ENCODE measurements at places on chromosomes 2 and 18.
A peak's percentile ranks its signal among the peaks of the same experiment; 100 is the strongest.

DNA sequence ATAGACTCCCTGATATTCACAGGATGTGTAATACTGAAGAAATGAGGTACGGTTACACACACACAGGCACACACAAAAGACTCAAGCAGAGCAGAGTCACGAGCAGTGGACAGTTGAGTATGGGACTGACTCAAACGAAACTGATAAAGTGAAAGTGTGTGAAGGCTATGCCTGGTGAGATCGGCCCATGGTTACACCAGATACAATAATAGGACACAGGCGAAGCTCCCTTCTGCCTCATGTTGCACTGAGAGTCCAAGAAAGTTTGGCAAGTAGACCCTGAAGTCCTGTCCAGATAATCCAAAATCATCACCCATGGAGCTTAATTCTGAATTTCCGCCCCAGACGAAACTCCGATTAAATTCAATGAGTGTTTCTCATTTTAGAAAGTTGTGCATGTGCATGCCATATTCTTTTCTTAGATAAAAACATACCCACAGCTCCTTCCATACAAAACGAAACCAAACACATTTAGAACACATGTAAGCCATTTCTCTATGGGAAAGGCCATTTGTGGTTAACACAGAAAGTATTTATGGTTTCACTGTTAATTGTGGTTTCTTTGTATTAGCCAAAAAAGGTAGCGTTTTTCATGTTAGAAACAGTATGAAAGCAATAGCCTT is 567.6 kb downstream of the PLCL1 start:
- DNase-seq, result peak; percentile 58

GRCh38 chr2:197145471-197146056 is 165.0 kb downstream of the ANKRD44 start:
- DNase-seq, result no peak

GRCh38 chr2:99806758-99807157 is 316.9 kb upstream of the REV1 start:
- no peak for DNase-seq

DNA sequence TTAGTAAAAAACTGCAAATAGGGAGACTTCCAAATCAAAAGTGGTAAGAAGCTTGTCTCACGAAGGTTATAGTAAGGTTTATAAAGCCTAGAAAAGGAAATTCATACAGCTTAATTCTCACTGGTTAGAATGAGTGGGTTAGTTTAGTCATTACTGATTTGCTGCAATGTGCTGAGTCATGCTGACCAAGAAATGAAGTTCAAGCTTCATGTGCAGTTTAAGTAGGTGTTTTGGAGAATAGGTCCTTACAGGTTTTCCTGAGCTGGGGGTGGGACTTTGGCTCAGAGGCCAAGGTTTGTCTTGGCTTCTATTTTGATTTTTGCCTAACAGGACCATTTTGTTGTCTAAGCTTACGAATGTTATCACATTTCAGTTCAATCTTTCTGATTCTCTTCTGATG is 15.1 kb downstream of the CLIP4 start:
- DNase-seq, result peak; percentile 68

- DNase-seq, result no peak
Measured at GRCh38 chr2:119104414-119104813, 54.1 kb downstream of the C1QL2 start.

DNA sequence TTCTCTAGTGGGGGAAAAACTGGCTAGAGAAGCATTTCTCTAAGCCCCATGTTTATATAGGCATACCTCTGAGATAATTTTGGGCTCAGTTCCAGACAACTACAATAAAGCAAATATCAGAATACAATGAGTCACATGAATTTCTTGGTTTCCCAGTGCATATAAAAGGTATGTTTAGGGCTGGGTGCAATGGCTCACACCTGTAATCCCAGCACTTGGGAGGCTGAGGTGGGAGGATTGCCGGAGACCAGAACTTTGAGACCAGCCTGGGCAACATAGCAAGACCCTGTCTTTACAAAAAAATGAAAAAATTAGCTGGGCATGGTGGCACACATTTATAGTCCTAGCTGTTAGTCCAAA is 22.2 kb downstream of the TSN start:
- no peak for DNase-seq

- DNase-seq, result no peak
Measured at GRCh38 chr2:232791518-232791917, 15.2 kb upstream of the KCNJ13 start.

- DNase-seq, result no peak
Measured at GRCh38 chr2:239351687-239352086, 49.1 kb downstream of the HDAC4 start.

DNA sequence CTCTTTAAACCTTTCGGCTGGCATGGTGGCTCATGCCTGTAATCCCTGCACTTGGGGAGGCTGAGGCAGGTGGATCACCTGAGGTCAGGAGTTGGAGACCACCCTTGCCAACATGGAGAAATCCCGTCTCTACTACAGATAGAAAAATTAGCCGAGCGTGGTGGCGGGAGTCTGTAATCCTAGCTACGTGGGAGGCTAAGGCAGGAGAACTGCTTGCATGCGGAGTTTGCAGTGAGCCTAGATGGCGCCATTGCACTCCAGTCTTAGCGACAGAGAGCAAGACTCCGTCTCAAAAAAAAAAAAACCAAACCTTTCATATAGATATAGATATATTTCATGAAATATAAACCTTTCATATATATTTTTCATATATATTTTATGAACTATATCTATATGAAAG is 864.7 kb downstream of the TRIB2 start:
- DNase-seq, result no peak

- DNase-seq, result no peak
Measured at GRCh38 chr2:239746559-239747246, 278.4 kb downstream of the NDUFA10 start.

DNA sequence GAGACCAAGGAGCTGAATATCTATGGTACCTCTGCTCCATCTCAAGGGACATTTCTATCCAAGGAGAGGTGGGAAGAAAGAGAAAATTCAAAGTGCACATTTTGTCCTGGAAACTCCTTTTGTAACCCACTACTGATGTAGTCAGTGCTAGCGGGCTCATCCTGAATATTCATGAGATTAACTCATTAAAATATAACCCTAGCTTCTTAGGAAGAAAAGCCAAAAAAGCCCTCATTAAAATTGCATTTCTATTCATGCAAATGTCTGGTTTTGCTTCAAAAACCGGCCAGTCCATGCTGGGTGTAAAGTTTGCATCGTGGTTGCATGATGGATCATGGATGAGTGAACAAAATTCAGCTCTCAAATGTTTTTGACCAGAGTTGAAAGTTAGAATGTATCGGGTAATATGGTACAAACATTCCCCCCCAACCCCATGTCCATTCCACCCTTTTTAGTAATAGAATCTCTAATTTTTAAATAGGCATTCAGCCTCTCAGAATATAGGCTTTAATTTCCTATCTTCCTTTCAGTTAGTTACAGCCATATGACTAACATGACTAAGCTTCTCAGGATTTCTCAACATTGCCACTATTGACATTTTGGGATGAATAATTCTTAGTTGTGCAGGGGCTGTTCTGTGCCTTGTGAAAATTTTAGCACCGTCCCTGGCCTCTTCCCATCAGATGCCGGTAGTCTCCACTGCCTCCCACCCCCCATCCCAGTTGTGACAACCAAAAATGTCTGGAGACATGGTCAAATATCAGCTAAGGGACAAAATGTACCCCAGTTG is 104.2 kb upstream of the RND3 start:
- DNase-seq, result no peak

GRCh38 chr2:101231240-101231639 is 21.4 kb upstream of the CNOT11 start:
- DNase-seq, result no peak

GRCh38 chr2:141316606-141317005 is 814.2 kb downstream of the LRP1B start:
- DNase-seq, result no peak

DNA sequence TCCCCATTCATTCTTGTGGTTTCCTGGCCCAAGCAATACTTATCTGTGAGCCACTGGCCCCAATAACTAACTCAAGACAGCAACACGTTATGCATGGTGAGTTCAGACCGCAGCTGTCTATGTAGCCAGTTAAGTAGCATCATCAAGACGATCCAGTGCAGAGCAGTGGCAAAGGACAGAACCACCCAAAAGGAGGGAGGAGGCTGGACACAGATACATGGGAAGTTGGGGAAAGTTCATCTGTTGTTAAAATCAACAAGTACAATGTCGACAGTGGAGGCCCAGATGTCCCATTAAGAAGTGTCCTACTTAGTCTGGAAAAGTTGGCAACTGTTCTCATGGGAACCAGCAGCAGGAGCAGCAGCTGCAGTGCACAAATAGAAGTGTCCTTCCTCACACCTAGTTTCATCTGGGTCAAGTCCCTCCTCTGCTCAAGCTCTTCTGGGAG is 106.9 kb upstream of the THOC1 start:
- peak; percentile 58 for DNase-seq

GRCh38 chr18:58590254-58590653 is 38.6 kb downstream of the ALPK2 start:
- DNase-seq, result peak; percentile 70

GRCh38 chr2:23042216-23042906 is 342.6 kb upstream of the KLHL29 start:
- DNase-seq, result no peak

GRCh38 chr2:49404108-49404507 is 249.8 kb upstream of the FSHR start:
- no peak for DNase-seq

- peak; percentile 22 for DNase-seq
Measured at GRCh38 chr2:179020156-179020750, 29.7 kb downstream of the CCDC141 start.

DNA sequence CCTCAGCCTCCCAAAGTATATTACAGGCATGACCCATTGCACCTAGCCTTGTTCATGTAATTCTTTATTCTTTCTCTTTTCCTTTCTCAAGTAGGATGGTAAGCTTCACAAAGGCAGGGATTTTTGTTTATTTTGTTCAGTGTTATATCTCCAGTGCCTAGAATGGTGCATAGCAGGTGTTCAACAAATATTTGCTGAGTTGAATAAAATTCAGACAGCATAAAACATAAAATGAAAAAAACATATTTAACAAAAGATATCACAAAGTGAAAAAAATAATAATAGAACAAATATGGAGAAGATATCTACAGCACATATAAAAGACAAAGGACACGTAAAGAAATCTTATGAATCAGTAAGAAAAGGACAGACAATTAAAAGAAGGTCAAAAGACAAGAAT is 8.8 kb downstream of the PREPL start:
- no peak for DNase-seq

GRCh38 chr2:235507928-235508327 is 14.1 kb downstream of the AGAP1 start:
- no peak for DNase-seq

DNA sequence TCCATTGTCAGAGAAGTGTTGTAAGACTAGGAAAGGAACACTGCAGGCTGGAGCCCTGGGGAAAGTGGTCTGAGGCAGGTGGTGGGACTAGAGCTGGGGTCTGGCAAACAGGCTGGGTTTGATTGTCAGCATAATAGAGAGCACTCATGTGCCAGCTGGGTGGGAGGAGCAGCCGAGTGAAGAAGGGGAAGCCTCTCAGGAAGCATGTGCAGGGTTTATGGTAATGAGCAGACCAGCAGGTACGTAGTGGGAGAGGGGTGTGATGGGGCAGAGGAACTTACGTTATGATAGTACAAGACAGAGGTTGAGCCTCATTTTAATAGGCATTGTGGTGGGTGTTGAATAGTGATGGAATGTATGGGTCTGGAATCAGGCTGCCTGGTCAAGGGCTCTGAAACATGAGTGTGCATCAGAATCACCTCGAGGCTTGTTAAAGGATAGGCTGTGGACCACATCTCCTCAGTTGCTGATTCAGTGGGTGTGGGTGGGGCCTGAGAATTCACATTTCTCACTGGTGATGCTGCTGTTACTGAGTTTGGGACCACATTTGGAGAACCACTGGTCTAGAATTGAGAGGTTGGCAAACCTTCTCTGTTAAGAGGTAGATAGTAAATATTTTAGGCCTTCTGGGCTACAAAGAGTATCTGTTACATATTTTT is 1.7 kb upstream of the MGAT5 start:
- DNase-seq, result no peak

GRCh38 chr2:66127656-66128055 is 307.3 kb upstream of the MEIS1 start:
- no peak for DNase-seq

DNA sequence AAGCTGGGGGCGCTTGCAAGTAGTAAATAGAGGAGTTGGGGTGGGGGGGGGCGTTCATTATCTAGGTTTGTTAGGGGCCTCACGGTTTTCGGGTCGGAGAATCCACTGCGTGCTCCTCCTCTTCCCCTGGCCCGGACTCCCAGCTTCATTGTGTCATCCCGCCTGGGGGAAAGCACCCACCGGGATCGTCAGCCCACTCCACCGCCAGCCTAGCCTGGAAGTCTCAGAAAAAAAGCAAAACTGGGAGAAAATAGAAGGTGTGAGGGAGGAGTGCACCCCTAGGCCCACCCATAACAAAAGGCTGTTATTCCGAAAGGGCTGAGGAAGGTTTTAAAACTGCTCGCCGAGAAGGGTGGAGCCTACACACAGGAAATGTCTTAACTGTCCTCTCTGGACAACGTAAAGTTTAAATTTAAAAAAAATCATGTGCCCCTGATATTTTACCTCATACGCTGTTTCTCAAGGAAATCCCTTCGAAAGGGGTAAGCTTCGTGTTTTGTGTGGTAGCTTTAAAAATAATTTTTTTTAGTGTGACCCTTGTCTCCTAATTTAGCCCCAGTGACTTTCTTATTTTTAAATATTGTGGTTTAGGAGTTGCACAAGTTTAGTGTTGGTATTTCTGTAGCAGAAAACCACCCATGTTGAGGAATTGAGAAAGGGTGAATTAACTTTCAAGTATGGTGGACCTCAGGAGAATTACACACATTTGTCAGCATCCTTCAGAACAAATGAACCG is 104.2 kb downstream of the SPTBN1 start:
- DNase-seq, result peak; percentile 49

DNA sequence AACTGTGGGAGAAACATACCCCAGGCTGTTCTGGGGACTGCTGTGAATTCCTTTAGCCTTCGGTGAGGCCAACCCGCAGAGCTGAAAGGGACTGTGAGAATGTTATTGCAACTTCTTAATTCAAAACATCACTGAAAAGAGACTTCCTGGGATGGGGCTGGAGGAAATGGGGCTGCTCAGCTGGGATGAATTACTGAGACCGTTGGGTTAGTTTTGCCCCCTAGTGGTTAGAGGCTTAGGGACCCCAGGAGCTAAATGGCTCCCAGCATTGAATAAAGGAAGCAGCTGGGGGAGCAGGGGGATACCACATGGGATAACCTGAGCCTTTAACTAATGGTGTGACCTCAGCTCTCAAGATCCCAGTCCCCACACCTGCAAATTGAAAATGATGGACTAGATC is 941.1 kb upstream of the FANCL start:
- no peak for DNase-seq

- no peak for DNase-seq
Measured at GRCh38 chr2:11527001-11527400, 6.8 kb upstream of the GREB1 start.

GRCh38 chr2:220123751-220124150 is 496.3 kb downstream of the SLC4A3 start:
- DNase-seq, result no peak

GRCh38 chr2:234422273-234422732 is 74.6 kb downstream of the ARL4C start:
- peak; percentile 74 for DNase-seq

DNA sequence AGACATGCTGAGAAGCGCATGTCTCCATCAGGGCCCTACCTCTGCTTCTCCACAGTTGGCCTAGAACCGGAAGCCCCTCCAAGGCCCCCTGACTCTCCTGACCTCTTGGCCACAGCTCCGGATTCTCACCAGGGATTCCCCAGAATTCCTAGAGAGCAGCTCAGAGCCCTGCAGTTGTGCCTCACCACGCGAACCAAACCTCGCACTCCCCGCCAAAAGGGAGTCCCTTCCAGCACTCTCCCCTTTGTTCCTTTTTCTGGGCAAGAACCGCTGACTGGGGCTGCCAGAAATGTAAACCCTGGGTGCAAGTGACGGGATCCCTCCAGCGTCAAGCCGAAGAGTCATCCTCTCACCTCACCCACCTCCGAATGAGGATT is 36.7 kb downstream of the AFF3 start:
- DNase-seq, result no peak

All from myocyte (in vitro differentiated cells).